ENCODE measurements at places on chromosomes 16 and 17.

GRCh38 chr17:41151525-41151924 is 1.9 kb upstream of the KRTAP4-5 start:
- no peak for DNase-seq

DNA sequence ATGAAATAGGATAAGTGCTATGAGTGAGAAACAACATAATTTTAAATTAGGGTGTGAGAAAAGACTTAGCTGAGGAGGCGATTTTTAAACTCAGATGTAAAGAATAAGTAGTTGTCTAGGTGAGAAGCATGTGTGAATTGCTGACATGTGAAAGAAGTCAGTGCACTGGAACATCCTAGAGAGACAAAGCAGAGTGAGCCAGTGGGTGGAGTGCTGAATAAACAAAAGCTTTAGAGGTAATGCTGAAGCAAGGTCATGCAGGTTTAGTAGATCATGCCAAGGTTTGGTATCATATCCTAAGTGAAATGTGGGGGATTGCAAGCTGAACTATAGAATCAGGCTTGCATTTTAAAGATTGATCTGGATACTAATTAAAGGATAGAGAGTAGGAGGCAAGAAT is 89.4 kb downstream of the KIF2B start:
- DNase-seq, result no peak

DNA sequence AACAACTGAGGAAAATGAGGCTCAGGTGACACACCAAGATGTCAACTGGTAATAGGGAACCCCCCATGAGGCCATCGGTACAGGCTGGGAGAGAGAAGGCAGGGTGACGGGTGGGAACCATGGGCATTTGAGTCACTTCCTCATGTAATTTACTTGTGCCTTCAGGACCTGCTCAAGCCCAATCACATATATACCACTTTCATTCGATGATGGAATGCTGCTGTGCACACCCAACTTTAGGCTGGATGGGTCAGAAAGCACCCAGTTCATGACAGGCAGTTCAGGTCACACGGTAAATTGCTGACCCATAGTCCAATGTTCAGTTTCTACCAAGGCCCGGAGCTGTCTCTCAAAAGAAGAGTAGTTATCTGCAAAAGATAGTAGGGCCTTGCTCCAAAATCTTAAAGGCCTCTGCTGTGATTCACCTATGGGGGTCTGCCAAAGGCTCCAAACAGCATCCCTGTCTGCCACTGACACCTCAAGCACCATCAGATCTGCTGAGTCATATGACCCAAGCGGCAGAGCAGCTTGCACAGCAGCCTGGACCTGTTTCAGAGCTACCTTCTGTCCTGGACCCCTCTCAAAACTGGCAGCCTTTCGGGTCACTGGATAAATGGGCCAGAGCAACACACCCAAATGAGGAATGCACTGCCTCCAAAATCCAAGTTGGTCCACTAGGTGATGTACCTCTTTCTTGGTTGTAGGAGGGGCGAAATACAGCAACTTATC is 24.7 kb downstream of the ZZEF1 start:
- no peak for DNase-seq

GRCh38 chr16:732936-733335 is 6.0 kb downstream of the HAGHL start:
- DNase-seq, result no peak

DNA sequence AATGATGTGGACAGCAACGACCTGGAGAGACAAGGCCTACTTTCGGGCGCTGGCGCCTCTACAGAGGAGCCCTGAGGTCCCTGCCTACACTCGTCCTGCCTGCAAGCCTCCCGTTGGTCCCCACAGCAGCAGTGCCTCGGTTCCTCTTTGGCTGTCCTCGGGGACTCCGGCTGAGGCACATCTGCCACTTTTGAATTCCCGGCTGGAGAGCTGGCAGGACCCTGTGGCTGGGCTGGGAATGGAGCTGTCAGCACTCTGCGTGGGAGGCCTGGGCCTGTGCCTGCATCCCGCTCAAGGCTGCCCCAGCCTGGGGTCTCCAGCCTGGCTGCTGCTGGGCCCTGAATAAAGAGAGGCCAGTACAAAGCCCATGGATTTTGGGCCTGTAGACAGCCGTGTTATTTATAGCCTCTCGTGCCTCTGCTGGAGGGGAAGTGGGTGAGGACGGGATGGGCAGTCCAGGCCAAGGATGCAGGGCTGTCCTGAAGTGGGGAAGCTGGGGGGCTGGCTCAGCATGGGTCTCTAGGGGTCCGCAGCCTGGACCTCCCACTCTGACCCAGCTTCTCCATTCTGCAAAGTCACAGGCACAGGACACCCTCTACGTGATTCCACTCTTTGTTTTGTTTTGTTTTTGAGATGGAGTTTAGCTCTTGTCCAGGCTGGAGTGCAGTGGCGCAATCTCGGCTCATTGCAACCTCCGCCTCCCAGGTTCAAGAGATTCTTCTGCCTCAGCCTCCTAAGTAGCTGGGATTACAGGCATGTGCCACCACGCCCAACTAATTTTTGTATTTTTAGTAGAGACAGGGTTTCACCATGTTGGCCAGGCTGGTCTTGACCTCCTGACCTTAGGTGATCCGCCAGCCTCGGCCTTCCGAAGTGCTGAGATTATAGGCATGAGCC is 10.6 kb upstream of the SPNS2 start:
- DNase-seq, result no peak

DNA sequence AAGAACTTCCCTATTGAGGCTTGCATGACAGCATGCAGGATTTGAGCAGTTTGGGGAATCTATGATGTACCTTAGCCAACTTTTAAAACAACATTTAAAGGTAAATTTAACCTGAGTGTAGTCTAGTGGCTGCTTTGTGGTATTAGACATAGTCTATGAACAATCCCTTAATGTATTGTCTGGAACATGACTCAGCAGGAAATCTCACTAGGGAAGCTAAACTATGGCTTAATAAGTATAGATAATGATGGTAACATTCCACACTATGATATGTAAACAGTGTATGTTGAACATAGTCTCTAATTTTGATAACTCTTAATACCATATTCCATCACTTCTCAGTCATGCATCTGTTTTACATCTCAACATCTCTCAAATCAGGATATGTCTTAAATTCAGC is 52.1 kb upstream of the SLC12A3 start:
- peak; percentile 7 for DNase-seq

- no peak for DNase-seq
These were observed 1.7 kb downstream of the HOXB1 start for GRCh38 chr17:48528936-48529682.

- DNase-seq, result no peak
These were observed 30.6 kb downstream of the METRNL start for GRCh38 chr17:83109793-83110645.
